NCI-H748 treated with DMSO at 0.1 percent for 48 hours (cell line): ENCODE measurements at places on chromosomes 3 and 15.

- no peak for DNase-seq
These were observed 805 bp upstream of the TRPM7 start for GRCh38 chr15:50687302-50687902.

- no peak for DNase-seq
These were observed 6.0 kb downstream of the TIPARP start for GRCh38 chr3:156680243-156680914.

- DNase-seq: no peak
These were observed 20.9 kb downstream of the TRPM1 start for GRCh38 chr15:31080591-31081014.

- DNase-seq: no peak
These were observed 106.0 kb upstream of the MRPL3 start for GRCh38 chr3:131608741-131609140.

DNA sequence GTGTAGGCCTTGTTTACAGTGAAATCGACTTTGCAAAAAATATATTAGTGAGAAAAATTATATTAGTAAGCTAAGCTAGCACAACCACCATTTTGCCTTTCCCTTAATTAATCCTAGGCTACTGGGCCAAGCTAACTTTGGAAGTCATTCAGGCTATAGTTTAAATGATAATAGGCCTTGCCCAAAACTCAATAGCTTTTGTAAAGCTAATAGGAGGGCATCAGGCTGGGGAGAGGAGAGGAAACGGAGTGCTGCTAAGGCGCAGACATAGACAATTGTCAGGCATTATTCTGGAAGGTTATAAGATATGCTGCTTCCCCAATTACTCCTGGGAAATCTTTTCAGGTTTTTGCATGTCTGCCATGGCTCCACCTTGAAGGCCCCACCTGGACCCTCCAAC is 1286.0 kb downstream of the NSUN3 start:
- no peak for DNase-seq

- no peak for DNase-seq
These were observed 95.5 kb downstream of the CCNL1 start for GRCh38 chr3:157064402-157064801.

DNA sequence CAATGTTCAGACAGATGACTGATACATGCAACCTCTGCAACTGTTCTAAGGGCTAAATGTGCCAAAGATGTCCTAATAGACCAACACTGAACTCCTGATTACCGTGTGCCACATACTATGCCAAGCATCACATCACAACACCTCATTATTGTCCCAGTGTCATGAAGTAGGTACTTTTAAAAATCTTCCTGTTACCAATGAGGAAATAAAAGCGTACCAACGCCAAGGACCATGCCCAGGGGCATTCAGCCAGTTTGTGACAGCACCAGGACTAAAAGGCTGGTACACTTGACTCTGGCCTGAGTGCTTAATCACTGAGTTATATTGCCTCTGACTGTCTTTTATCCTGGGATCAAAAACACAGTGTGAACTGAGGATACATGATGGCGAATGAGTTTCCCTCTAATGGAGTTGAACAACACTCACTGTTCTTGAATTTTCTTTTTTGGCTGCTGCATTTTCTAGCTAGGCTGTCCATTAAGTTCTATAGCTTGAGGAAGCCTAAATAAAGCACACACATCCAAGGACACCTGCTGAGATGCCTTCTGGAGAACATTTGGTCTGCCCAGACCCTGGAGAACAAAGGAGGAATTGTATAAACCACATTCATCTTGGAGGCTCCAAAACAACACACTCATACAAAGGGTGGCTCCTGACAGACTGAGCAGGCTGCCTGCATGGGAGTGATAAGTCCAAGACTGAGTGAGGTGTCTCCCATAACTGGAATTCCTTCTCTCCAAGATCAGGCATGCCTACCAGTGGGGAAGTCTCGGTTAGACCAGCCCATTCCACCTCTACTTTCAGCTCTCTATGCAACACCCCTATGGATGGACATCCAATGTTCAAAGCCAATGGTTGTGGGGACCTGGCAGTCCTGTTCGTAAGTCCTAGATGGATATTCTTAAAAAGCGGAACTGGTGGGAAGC is 126.7 kb upstream of the PRICKLE2 start:
- DNase-seq: no peak

- no peak for DNase-seq
These were observed 46.2 kb downstream of the DENND6A start for GRCh38 chr3:57646723-57647122.

DNA sequence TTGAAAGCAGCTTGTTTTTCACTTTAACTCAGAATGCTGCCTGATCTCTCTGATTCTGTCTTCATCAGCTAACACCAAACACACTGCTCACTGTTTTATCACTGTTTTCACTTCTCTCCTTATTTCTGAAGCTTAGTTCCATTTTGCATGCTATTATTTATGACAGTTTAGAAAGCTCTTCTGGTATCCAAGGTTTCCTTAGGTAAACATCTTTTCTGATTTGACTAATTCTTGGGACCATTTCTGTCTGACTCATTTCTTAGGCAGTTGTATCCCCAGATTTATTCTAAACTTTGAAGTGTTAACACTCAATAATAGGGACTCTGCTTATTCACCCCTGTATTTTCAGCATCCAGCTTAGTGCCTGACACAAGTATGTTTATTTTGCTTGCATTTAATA is 167.7 kb downstream of the BCHE start:
- DNase-seq: no peak

GRCh38 chr3:194185221-194185620 is 49.3 kb downstream of the HES1 start:
- DNase-seq: no peak

DNA sequence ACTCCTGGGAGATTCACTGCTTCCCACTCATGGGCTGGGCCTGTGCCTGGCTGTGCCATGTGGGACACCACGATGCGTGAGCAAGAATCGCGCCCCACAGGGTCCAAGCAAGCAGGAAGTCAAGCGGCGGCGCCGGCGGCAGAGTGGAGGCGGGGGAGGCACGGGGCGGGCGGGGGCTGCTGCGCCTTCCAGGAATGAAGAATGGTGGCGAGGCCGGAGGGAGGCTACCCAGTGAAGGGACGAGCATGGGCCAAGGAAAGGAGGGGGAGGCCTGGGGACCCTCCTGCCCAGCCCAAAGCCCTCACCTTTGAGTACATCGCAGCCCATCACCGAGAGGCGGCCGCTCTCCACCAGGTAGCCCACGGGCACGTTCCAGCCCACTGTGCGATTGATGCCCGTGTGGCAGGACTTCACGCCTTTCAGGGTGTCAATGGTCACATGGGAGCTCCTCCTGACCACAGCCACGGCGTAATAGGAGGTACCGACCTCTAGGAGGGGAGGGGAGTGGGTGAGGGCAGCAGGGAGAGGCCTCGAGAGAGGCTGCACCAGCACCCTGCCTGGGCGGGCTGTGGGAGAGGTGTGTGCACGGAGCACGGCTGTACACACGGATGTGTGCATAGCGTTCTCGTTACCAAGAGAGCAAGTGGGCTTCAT is 5.5 kb downstream of the MELTF start:
- DNase-seq: no peak

GRCh38 chr15:39095218-39095879 is 485.5 kb upstream of the THBS1 start:
- DNase-seq: no peak

DNA sequence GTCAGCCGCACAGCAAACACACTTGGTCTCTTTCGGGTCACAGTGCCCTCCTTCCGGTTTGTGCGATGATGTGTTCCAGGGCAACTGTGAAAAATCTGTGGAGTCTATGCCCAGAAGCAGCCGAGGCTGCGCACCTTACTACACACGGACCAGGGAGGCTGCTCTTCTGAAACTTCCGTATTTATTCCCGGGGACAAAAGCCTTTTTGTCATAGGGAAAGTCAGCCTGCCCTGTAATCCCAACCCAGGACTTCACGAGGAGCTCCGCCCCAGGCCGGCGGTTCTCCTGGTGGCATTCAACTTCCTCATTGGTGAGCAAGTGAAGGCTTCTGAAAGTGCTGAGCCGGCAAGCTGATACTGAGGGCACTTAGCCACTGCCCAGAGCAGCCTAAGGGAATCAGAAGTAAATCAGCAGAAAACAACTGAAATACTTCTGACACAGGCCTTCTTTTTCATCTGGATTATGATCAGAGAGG is 126.5 kb downstream of the FMN1 start:
- DNase-seq: no peak

DNA sequence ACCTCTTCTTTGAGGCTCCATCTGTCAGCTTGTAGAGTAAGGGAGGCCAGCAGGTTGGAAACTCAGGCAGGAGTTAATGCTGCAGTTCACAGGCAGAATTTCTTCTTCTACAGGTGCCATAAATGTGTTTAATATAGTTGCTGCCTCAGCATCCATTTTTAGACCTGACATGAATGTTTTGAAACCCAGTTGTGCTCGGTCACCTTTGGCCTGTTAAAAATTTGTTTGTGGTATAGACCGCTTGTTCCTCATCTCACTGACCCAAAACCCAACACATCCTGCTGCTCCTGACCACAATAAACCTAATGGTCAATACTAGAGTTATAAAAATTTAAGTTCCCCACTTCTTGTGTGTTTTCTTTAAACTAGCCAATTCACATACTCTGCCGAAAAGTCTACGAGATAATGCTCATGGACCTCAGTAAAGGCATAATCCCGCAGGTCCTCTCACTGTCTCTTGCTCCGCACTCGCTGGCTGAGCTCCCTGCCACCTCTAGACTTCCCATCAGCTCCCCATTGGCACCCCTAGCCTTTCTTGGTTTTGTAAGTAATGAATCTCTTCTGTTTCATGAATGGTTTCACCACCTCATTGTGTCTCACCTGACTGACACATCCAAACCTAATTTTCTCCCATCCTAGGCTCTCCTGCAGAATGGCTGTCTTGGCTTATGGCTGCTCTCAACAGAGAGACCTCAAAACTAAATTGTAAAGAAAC is 138.5 kb upstream of the STRIT1 start:
- DNase-seq: no peak

- DNase-seq: peak; percentile 51
These were observed 7.1 kb upstream of the FMN1 start for GRCh38 chr15:33201491-33202231.

DNA sequence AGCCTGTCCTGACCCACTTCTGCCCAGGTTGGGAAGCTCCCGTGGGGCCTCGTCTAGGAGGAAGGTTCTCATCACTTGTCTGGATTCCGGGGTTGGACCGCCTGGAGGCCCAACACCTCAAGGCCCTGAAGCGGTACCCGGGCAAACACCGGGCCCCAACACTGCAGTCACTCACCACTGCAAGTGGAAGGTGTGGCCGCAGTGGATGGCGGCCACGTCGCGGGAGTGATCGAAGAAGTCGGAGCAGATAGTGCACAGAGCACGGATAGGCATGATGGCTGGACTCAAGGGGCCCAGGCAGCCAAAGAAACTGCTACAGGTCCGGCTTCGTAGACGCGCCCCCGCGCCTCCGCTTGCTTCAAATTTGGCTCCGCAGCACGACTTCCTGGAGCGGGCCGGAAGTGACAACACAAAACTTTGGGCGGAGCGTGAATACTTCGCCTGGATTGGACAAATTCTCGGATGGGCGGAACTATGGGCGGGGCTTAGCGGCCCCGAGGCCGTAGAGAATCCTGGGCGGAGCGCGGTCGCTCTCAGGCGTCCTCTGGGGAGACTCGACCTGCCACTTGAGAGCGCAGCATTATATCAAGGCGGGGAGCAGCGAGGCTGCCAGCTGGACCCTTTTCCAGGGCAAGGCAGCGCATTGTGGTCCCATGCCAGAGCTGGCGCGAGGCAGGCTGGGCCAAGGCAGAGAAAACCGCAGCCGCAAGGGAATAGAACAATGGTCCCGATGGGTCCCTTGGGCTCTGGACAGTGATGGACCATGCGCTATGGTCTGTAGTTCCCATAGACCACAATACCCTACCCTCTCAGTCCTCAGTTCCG is at the start of gene TRAIP:
TRAIP (minus strand) TSS at position 384 of the 825 bp plus-strand sequence; CDS start at position 273, 111 bp downstream.
- DNase-seq: peak; percentile 75

- no peak for DNase-seq
These were observed 24.5 kb upstream of the SOX2 start for GRCh38 chr3:181687190-181687589.
